Upper lobe of left lung (tissue), 6 donors: ENCODE measurements at places on chromosomes 5 and 9. TPM values are rescaled to one million over a fixed set of nuclear protein-coding genes. Genes with fewer than 3 reads are reported as not detected.

DNA sequence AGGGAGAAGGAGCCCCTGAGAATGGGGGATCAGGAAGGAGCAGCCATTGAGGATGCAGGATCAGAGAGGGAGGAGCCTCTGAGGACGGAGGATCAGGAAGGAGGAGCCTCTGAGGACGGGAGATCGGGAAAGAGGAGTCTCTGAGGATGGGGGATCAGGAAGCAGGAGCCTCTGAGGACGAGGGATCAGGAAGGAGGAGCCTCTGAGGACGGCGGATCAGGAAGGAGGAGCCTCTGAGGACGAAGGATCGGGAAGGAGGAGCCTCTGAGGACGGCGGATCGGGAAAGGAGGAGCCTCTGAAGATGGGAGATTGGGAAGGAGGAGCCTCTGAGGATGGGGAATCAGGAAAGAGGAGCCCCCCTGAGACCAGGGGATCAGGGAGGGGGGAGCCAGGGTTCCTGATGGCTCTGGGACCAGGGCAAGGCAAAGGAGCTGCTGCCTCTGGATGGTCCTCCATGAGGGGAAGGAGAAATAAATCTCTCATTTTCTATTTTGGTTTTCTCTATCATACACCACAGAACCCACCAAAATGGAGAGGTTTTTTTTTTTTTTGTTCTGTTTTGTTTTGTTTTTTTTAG, 22.6 kb upstream of the SARDH start:
- DNase-seq: no peak

GRCh38 chr5:142235050-142235797, 89.6 kb downstream of the SPRY4 start:
- DNase-seq: no peak

DNA sequence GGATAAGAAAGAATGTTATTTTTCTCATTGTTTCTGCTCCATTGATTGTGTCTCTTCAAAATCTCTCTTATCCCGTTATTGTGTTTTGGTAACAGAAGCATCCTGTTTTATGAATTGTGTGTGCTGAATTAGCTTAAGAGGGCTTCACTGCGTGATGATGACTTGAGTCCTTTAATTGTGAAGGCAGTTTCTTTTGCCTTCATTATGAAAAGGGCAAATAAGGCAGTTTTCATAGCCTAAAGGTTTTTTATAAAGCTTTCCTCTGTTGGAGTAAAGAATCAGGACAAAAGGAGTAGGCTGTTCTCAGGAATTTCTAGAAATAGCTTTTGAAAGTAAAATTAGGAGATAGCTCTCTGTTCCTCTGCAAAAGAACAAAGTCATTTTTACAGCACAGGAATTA, 169.8 kb downstream of the FOCAD start:
- no peak for DNase-seq

DNA sequence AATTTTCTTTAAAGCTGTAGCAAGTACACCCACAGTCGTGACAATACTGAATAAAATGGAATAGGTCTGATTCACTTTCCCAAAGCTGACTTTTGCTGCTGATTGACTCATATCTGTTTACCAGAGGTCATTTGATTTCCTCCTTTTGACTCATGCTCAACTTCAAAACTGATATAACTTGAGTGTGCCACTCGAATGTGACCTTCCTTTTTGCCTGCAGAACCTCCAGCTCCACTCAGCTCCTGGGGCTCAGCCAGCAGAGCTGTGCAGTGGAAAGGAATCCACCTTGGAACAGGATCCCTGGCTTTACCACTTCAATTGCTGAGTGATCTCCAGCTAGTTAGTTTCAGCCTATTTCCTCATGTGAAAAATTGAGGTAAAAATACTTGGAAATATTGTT, 84.1 kb downstream of the FEM1C start:
- DNase-seq: peak; percentile 92

DNA sequence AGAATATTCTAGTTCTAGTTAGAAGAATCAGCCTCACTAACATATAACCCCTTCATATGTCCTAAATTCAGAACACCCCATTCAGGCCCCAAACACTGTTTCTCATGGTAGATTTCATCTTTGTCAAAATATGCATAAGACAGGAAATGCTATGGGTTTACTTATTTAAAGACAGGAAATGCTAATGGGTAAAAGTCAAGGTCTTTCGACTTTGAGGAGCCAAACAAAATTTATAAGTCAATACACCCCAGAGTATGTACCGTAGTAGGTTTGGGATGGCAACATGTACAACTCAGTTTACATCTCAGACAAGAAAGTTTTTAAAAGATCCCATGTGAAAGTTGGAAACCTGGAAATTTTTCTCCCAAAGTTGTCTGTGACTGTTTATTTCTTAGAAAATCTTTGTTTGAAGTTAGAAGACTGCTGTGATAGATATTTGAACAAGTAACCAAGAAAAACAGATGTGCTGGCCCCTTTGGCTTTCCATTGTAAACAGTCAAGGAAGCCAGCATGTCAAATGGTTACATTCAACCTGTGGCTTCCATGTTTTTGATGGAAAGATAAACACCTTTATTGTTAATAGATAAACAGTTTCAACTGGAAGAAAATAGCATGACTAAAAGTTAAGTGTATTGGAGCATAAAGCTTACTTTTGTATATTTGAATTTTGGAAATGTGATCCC, 102.2 kb downstream of the INIP start:
- DNase-seq: no peak

DNA sequence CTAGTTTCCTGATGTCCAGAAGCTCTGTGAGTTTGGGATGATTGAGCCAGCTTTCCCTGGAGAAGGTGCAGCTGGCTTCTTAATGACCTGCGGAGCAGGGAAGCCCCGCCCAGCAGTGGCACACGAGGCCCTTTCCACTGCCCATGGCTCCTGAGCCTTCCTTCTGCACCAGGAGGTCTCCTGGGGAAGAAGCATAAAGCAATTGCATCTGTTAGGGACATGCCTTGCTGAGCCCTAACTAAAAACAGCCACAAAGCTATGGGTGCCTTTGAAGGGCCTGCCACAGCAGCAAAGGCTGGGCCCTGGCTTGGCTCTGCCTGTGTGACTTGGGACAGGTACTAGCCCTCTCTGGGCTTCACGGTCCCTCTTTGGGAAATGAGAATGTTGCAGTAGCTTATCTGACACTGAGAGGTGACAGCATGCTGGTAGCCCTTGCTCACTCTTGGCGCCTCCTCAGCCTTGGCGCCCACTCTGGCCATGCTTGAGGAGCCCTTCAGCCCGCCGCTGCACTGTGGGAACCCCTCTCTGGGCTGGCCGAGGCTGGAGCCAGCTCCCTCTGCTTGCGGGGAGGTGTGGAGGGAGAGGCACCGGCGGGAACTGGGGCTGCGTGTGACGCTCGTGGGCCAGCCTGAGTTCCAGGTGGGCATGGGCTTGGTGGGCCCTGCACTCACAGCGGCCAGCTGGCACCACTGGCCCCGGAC, 218.4 kb downstream of the FSTL4 start:
- peak; percentile 75 for DNase-seq

- DNase-seq: no peak
Measured at GRCh38 chr5:56612759-56613158, 202.6 kb upstream of the MAP3K1 start.

DNA sequence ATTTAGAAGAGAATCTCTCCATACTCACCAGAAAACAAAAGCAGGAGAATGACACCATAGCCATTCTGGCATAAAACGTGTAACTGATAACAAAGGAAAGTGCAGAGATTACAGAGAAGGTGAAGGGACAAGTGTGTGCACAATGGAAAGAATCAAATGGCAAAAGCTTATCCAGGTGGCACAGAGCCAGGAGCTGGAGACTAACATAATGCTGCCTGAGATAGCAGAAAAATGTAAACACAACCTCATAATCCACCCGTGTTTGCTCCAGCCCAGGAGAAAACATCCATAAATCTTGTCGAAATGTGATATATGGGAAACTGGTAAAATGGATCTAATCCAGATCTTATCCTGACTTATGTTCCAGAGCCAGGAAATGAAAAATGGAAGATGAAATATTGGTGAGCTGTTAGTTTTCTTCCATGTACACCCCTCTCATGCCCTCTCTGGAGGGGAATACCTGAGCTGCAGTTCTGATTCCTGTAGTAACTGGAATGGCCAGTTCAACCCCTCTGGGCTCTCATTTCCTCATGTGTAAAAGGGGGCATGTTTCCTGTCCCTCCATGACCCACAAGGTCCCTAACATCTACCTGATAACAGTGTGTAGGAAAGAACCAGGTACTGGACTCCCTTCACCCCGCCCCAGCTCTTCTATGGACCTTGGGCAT, 212.3 kb upstream of the DAPK1 start:
- no peak for DNase-seq

GRCh38 chr5:65730910-65731309, 8.9 kb downstream of the NLN start:
- DNase-seq: no peak

- DNase-seq: peak; percentile 43
Measured at GRCh38 chr9:93574900-93575795, 1.2 kb upstream of the PHF2 start.

DNA sequence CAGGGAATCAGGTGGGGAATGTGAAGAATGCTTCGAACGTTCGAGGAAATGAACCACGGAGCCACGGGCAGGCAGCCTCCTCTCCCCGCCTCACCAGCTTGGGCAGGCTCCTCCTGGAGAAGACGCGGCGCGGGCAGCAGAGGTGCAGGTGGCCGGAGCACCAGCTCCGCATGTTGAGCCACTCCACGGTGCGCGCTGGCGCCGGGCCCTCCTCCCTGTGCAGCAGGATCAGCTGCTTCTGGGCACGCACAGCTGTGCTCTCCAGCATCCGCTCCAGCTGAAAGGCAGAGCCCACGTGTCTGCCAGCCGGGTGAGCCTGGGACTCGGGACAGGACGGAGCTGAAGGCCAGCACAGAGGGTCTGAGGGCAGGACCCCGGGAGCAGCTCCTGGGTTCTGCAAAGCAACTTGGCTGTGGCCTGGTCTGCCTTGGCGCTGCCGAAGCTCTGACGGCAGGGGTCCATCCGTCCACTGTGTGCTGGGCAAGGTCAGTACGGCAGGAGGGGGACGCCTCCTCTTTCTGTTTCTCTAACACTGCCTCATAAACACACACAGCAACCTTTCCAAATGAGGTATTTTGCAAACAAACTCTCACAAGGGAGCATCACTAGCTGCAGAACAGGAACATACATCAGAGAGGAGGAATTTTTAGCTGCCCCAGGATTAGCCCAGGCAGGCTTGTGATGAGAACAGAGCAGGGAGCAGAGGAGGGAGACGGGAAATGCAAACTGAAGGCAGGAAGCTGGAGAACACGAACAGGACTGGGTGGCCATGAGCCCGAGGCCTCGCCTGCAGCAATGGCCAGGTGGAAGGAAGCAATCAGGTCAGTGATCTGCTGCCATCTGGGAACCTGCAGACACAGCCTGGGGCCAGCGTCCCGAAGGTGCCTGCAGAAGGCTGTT, 20.1 kb upstream of the NSMF start:
- DNase-seq: no peak

GRCh38 chr5:82106756-82107155, 134.9 kb downstream of the ATG10 start:
- DNase-seq: no peak

DNA sequence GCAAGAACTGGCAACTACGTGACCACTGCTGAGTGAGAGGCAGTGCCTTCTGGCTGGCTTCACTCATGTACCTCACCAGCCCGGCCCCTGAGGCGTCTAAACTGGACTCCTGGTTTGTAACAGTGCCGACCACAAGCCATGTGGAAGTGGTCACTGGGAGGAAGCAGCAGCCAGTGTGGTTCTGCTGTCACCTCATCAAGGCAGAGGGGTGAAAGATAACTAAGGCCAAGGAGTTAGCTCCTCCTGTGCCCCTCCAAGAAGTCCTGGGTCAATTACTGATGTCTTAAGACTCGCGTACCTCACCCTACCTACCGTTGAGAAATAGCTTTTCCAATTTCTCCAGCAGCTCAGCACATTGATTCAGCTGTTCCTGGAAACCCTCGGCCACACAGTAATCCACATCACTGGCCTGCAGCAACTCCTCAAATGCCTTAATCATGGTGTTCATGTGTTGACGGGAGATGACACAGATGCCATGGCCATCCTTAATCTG, 142.9 kb downstream of the CDK5RAP2 start:
- peak; percentile 79 for DNase-seq

- DNase-seq: peak; percentile 45
Measured at GRCh38 chr5:53095931-53096525, 13.5 kb downstream of the MOCS2 start.

DNA sequence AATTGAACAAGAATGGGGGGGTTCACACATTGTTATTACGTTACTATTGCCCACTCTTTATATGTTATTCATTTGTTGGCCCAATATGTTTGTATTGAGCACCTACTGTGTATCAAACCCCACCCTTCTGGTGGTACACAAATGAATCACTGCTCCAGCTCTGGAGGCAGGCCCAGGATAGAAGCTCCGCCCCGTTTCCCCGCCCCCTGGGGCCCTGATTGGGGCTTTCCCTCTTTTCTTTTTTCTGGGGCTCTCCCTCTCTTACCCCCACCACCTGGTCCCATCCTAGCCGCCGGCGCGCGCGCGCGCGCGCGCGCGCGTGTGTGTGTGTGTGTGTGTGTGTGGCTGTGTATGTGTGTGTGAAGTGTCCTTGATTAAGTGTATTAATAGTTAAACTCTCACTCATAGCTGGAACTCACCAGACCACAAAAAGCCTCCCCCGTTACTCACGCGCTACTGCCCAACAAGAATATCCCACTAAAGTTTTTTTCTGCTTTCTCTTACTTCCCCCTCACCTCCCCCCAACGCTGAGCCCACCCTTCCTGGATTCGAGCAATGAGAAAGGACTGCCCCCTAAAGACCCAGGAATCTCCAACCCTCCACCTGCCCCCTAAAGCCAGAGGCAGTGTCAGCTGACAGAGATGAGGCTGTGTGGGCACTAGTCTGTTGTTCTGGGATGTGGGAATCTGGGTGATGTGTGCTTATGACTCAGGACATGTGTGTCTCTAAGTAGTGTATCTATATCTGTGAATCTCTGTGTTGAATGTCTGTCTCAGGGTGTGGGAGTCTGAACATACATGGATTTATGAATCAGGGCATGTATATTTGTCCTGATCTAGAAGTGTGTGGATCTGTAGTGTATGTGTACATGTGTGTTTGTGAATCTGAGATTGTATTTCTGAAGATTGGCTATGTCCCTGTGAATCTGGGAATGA, 4.0 kb downstream of the CXXC5 start:
- DNase-seq: peak; percentile 92

DNA sequence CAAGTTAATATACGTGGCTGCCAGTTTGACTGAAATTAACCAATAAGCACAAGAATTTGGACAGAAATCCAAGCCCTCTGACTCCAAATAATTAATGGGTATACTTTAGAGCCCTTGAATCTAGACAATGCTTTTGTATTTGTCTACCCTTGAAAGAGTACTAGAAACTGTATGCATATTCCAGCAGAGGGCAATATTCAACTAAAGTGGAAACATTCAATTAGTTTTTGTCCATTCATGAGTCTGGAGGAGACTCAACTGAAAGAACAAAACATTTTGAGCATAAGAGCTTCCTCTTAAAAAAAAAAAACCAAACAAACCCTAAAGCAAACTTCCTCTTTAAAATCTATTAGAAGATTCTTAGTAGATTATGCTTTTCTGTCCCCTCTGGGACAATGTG, 157.8 kb downstream of the ARHGEF28 start:
- no peak for DNase-seq

- DNase-seq: peak; percentile 93
Measured at GRCh38 chr5:100900796-100901781, 2.0 kb downstream of the ST8SIA4 start.

GRCh38 chr9:37102486-37102885, 17.9 kb upstream of the ZCCHC7 start:
- DNase-seq: no peak

Gene GRM6
- total RNA-seq: not detected

Gene FOXD4L6
- not detected for total RNA-seq

Gene ZNF354C
- 3.6 TPM for total RNA-seq

Gene SLIT3
- total RNA-seq: 10.8 TPM

Gene CD14
- total RNA-seq: 195 TPM

Gene SHOC1
- total RNA-seq: not detected

Gene CARD19
- 48.2 TPM for total RNA-seq

Gene ITK
- 15.2 TPM for total RNA-seq

Gene QRFP
- not detected for total RNA-seq

Gene COL27A1
- 10.8 TPM for total RNA-seq
